ENCODE measurements at places on chromosomes 11 and 22.

GRCh38 chr22:28742562-28742962 lies 723 bp downstream of the HSCB start:
- DNase-seq = no peak

DNA sequence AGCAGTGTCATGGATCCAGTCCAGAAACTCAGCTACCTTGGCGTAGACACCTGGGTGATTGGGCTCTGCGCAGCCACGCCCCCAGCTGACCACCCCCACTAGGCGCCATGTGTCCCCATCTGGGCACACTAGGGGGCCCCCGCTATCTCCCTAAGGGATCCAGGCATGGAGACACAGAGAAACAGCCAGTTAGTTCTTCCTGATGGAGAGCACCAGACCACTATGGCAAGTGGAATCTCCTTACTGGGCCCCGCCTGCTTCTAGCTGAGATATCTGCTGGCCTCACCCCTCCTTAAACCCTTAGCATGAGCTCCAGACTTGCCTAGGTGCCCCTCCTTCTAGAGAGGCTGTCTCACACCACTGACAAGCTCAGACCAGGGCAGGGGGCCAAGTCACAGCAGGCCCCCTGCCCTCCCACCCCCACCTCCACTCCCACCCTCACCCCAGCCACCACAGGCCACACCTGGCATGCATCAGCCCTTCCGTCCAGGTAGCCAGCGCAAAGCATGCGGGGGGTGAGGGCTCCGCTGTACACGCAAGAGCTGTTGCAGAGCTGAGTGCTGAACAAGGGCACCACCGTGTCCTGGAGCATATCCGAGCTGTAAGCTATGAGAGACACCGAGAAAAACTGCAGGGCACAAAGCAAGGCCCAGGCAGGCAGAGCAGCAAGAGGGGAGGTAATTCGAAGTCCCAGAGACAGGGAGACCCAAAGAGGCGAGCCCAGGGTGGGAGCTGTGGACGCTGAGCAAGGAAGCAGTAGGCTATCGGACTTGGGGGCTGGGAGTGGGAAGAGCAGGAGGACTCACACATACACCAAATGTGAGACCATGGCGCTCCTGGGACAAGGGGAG lies 16.1 kb downstream of the TMPRSS5 start:
- DNase-seq = no peak

- no peak for DNase-seq
Measured at GRCh38 chr22:42364604-42365110, 67.5 kb downstream of the NFAM1 start.

- DNase-seq = no peak
Measured at GRCh38 chr11:7031471-7031871, 11.2 kb downstream of the NLRP14 start.

DNA sequence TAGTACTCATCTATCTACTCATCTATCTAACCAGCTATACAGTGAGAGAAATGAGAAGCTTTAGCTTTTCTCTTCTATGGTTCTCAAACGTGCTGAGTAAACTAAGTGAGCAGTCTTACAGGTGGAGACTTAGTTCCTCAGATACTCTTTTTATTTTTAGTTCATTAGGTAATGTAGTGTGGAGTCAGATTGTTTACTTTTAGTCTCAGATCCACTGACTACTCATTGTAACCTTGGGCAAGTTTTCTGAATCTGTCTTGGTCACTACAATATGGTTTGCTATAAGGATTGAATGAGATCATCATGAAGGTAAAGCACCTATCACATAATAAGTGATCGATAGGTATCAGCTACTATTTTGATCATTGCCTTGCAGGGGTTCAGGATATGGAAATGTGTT lies 160.1 kb downstream of the RAB38 start:
- no peak for DNase-seq

DNA sequence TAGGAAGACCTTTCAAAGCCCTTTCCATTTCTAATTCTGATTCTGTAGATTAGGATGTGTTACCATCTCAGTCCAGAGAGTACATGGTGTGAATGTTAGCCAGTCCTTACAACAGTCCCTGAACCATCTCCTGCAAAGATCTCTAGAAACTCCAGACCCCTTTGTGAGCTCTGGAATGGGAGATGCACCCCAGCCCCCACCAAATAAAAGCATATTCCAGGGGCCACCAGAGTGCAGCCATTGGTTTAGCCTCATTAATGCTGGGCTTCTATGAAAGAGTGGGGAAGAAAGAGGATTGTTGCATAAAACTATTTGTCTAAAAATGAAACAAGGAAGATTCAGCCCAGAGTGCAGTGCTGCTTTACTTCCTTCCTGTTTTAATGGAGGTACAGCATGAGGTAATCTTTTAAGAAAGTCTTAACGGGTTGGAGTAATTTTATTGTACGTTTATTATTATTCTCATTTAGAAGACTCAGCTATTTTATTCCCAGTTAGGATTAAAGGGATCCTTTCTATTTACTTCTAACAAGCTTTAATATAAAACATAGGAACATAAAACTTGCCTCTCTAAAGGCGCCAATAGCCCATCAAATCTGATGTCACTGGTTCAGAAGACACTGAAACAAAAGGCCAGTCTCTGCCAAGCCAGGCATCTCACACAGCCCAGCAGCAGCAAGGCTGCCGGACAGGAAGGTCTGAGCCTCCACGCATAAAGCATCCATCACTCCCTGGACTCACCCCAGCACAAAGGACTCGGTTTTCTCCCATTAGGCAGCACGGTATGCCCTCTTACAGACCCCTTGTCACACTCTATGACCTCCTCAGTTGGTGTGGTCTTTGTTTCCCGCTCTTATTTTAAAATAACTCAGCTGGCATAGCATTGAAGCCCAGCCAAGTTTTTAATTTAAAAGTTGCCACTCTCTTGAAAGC lies 203.9 kb upstream of the BLID start:
- no peak for DNase-seq

GRCh38 chr22:47851586-47851985 lies 1089.1 kb downstream of the TBC1D22A start:
- DNase-seq = no peak

- no peak for DNase-seq
Measured at GRCh38 chr11:36454941-36455631, 55.0 kb downstream of the TRAF6 start.

DNA sequence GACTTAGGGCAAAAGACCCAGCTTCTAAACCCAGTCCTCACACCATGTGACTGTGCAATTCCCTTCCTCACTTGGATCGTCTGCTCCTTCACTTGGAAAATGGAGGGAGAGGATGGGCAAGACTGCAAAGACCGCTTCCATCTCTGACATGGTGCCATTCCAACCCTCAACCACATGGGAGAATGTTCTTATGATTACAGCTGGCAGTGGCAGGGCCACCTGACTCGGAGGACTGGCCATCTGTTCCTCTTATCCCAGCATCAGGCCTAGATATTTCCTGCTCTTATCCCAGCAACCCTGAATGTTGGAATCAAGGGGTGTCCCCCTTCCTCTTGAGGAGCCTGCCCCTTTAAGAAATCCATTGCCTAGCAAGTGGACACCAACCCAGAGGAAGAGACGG lies 15.4 kb downstream of the DSCAML1 start:
- no peak for DNase-seq

Measured in CD4-positive, alpha-beta T cell treated with Interleukin-6 at 100 ng/mL for 8 hours (primary cell).